ENCODE measurements at places on chromosomes 7 and 10.

DNA sequence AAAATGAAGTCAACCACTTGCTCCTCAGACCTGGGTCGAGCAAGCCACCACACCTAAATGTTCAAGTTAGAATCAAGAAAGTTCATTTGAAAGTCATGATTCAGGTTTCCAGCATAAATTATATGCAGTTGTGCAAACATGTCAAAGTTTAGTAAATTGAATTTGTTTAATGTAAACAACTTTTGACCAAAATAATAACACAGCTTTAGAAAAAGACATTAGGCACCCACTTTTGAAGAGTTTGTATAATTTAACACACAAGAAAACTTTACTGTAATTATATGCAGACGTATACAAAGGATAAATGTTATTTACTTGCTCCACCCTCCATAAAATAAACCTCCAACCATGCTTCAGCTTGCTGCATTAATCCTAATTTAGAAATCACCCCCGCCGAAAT is 680.0 kb downstream of the LRMDA start:
- DNase-seq: no peak

- DNase-seq: no peak
Observed at GRCh38 chr7:19101909-19102308, 15.5 kb downstream of the TWIST1 start.

DNA sequence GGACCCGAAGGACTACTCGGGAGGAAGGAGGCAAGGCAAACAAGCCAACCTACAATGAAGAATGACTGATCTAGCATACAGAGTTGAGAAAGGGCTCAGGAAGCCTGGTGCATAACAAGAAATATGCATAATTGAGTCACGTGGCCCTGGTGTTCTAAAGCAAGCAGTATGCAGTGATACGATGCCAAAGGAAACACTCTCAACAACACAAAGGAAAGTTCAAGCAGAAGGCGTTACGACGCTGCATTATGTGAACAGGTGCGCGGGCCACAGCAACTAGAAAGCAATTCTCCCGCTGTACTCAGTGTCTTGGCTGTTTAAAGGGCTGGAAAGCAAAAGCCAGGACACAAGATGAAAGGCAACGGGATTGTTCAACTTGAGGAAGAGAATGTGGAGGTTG is 100.8 kb downstream of the PRTFDC1 start:
- DNase-seq: no peak

DNA sequence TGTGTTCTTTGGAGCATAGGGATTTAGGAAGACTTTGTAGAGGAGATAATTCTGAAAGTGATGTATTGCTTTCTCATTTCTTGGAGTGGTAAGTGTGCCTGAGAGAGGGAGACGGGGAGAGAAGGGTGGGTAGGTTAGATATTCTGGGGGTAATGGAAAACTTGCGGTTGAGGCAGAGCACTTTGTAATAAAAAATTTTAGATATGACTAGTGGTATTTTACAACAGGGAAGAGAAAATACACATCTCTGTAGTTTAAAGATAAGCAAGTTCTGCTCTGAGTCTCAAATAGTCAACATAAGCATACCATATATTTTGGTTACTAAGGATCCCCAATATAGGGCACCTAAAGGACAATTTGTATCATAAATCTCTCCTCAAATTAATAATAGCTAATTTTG is 6.6 kb downstream of the VPS50 start:
- no peak for DNase-seq

DNA sequence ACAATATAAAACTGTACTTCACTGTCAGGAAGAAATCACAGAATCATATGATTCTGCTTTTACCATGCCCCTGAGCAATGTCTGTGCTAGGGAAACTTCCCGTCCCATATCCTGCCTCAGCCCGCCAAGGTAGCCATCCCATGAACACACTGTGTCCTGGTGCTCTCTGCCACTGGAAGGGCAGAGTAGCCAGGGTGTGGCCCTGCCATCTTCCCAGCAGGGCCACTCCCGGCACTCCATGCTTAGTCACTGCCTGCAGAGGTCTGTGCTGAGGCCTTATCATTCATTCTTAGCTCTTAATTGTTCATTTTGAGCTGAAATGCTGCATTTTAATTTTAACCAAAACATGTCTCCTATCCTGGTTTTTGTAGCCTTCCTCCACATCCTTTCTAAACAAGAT is 31.8 kb downstream of the AP3M1 start:
- DNase-seq: no peak

DNA sequence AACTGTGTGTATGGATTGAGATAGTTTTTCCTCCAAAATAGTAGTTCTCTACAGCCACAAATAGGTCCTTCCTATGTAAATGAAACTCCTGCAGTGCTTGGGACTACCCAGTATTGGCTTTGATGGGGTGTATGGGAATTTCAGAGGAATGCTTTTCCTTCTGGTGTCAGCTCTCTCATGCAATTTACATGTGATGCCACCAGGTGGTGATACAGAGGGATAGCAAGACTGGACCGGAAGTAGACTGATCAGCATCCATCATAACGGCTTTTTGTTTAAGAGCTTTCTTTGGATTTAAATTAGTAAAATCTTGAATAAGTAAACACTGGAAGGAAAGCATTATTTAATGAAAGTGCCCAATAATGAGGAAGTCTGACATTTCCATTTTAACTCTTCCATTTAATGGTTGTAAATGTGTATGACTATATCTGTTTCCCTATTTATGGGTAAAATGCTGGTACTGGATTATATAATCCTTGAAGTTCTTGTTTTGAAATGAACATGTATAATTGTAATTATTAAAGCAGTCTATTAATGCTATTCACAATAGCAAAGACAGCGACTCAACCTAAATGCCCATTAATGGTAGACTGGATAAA is 22.7 kb downstream of the DYNC1I1 start:
- DNase-seq: no peak

DNA sequence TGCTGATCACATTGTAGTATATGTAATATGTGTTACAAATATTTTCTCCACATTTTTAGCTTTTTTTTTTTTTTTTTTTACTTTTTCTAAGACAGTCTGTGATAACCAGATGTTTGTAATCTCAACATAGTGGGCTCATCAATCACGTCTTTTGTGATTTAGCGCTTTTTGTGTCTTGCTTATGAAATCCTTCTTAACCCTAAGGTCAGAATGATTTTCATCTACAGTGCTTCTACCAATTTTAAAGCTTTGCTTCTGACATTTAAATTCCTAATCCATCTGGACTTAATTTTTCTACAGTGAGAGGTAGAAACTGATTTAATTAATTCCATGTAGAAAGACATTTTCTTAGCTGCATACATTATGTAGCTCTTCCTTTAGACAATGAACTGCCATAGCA is 626.4 kb downstream of the TNS3 start:
- DNase-seq: no peak

DNA sequence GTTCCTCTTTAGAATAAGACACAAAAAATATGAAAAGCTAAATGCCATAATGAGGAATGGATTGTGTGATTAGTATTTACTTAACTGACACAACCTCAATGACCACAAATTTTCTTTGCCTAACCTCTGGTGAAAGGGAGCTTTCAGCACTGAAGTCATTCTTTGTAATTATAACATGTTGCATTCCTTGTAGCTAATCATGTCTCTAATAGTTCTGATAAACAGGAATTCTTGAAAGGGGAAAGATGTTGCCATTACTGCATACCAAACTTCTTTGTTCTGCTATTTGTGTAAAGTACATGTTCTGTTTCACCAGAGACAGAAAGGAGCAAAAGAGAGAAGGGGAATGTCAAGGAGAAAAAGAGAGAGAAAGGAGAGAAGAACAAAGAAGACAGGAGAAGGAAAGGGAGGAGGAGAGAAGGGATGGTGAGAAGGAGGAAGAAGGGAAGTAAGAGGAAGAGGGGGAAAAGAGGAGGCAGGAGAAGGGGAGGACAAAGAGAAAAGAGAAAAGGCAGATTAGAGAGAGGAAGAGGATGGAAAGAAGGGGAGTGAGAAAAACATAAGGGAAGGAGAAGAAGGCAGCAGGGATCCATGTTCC is 120.9 kb downstream of the SEMA3D start:
- DNase-seq: no peak

DNA sequence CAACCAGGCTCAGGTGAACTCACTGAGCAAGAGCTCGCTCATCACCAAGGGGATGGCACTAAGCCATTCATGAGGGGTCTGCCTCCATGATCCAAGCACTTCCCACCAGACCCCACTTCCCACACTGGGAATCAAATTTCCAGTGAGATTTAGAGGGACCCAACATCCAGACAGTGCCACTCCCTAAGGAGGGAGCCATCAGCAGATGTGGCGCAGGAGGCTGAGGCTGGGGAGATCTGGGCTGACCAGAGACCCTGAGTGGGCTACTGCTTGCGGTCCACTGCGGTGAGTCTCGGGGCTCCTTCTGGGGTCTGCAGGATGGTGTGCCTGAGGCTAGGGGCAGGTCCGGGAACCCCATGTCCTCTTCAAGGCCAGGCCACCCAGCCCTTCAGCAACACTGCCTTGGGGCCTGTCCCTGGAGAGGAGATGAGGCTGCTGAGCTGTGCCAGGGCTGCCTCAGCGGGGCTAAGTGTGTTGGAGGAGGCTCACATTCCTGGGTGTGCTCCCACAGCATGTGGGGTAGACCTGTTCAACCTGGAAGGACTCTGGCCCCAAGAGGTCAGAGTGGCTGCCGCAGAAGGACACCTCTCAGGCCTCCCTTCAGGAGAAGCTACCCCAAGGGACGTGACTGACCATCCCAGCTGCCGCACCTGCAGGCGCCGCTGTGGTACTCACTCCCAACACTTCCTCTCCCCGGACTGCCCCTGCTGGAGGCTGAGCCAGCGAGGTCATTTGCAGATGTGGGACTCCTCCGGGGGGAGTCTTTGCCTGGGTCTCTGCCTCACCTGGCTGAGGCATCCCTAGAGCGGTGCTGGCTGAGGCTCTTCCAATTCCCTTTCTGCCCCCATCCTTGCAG is 22.3 kb upstream of the PCBD1 start:
- no peak for DNase-seq

DNA sequence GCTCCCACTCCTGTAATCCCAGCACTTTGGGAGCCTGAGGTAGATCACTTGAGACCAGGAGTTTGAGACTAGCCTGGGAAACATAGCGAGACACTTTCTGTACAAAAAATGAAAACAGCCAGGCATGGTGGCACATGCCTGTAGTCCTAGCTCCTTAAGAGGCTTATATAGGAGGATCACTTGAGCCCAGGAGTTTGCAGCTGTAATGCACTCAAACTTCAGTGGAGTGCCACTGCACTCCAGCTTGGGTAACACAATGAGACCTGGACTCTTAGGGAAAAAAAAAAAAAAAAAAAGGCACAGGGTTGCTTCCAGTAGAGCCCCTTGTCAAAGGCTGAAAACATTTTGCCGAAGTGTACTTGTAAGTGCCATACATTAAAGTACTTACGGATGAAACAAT is 195.3 kb downstream of the PHTF2 start:
- no peak for DNase-seq

GRCh38 chr7:149097088-149097487 is 6.6 kb upstream of the ZNF786 start:
- DNase-seq: no peak

DNA sequence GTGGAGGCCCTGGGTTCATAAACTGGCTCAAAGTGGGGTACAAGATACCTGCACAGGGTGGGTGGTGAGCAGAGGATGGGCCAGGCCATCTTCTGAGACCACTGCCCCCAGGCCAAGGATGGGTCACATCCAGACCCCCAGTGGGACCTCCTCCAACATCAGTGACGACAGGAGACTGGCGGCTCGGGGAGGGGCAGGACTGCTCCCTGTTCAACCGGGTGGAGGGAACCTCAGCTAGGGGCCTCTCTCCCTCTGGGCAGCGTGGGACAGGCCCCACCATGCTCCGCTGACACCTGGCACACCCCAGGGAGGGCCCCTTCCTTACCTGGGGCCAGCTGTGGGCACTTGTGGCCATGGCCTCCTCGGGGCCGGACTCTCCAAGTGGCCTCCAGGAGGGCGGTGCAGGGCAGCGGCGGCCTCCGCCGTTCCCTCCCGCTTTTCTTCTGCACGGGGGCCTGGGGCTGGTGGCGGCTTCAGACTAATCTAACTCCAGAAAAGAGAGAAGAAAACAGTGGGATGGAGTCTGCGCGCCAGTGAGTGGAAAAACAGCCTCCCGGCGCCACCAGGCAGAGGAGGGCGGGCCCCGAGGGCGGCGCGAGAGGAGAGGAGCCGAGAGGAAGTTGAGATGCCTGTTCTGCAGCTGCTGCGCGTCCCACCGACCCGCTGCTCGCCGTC is at the start of gene CALHM2:
Gene CALHM2 (minus strand): TSS at position 540 of the 675 bp plus-strand sequence. CDS start 2,429 bp downstream, outside the sequence.
- peak; percentile 19 for DNase-seq

DNA sequence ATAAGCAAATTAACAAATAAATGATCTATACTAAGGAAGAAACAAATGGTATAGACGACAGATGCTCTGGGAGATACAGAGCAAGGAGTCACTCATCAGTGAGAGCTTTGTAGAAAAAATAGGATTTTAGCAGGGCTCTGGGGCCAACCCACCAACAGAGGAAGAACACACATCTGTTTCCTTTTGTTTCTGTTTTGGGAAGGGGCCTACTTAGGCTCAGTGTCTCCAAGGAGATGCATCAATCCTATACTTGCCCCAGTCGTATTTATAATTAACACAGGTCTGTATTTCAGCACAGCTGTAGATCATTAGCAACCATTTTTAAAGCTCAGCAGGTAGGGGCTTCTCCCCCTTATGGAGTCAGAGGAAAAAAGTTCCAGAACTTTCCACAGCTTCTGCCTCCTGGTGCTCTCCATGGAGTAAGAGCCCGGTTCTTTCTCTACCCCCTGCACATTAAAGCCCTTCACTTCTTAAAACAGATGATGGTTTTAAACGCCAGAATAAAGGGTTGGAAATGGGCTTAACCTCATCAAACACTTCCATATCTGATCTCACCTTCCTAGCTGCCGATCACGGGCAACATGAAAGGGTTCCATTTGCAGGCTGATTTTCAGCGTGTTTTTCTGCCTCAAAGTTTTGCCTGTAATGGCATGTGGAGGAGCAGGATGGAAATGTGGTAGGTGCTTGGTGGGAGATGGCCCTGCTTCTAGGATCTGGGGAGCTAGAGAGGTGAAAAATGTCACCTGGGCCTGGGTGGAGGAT is 291.7 kb downstream of the TCF7L2 start:
- DNase-seq: no peak

- no peak for DNase-seq
Observed at GRCh38 chr10:114925587-114926586, 12.1 kb upstream of the TRUB1 start.

- DNase-seq: no peak
Observed at GRCh38 chr7:105016068-105016708, 2.2 kb downstream of the KMT2E start.

GRCh38 chr7:3825491-3825890 is 524.4 kb downstream of the SDK1 start:
- DNase-seq: no peak

DNA sequence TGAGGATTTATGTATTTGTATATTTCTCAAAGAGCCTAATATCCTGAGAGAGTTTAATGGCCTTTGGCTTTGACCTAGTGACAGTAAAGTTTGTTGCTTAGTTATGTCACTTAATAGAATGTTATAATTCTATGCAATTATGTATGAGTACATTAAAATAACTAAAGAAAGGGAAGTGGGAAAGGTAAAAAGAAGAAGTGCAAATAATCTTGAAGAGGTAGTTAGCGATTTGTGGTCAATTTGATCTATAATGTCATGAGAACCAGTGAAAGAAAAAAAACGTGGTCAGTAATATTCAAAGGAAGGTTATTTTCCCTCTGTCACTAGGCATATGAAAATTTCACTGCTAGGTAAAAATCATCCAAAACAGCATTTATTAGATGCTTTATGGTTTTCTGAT is 143.4 kb upstream of the LSM8 start:
- no peak for DNase-seq

GRCh38 chr7:36366005-36366717 is 23.5 kb upstream of the ANLN start:
- no peak for DNase-seq

- DNase-seq: no peak
Observed at GRCh38 chr10:18364987-18365775, 225.0 kb downstream of the CACNB2 start.

- DNase-seq: no peak
Observed at GRCh38 chr10:73586583-73586984, 4.6 kb downstream of the USP54 start.

GRCh38 chr10:33267708-33268107 is 66.8 kb downstream of the NRP1 start:
- no peak for DNase-seq
